ENCODE measurements at places on chromosomes 3 and 15.

DNA sequence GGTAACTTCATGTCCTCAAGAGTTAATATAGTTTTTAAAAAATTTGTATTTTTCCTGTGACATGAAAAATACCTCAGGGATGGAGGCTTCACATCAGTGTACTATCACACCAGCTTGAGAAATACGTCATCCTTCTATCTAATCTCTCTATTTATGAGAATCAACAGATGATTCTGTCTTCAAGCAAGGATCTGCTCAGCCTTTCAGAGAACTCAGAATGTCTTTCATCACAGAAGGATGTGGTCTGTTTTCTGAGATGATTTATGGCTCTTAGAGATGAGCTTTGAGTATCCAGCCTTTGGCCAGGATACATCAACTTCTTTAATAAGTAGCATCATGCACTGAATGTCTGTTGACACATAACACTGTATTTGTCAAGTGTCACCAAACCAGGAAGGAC lies 193.9 kb downstream of the DTWD1 start:
- no peak overlapping the region for H3K27ac ChIP-seq
- H3K36me3 ChIP-seq: no peaks in the 10 kb centered on the region
- no peak overlapping the region for H3K4me3 ChIP-seq
- DNase-seq: no peak

- peaks cover 3% of the 10 kb centered on the region for H3K36me3 ChIP-seq
- no peak for DNase-seq
- peaks cover 14% of the 10 kb centered on the region for H3K4me1 ChIP-seq
- H3K27me3 ChIP-seq: no peaks in the 10 kb centered on the region
- no peak overlapping the region for H3K4me3 ChIP-seq
- no peak overlapping the region for H3K27ac ChIP-seq
Observed at GRCh38 chr3:151431940-151432339, 28.9 kb downstream of the IGSF10 start.

DNA sequence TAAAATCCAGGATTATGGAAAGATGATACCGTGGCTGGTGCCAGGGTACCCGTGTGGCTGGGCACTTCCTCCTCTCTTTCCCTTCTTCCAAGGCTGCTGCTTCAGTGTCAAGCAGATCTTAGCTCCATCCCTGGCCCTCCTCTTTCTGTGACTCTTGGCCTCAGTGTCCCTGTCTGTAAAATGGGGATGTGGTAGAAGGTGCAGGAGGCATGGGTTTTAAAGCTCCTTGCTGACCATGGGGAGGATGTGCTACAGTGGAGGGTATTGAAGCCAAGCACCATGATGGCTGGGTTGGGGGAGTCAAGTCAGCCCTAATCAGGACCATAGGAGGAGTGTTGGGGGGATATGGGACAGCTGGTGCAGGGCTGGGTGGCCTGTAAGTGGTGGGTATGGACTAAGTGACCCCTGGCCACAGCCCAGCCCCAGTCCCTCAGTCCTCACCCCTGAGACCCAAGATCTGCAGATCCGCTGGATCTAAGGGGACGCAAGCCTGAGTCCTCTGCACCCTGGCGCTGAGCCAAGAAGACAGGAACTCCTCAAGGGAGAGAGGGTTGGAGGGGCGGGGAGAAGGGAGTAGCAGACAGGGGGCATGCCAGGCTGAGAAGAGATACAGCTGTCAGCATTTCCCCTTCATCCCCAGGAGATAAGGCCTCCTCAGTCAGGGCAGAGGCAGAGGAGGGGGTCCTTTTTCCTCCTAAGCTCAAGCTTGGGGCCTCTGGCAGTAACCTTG lies 12.0 kb downstream of the PTH1R start:
- no peak overlapping the region for H3K4me3 ChIP-seq
- peaks cover 25% of the 10 kb centered on the region for H3K4me1 ChIP-seq
- H3K27ac ChIP-seq: no peak overlapping the region

DNA sequence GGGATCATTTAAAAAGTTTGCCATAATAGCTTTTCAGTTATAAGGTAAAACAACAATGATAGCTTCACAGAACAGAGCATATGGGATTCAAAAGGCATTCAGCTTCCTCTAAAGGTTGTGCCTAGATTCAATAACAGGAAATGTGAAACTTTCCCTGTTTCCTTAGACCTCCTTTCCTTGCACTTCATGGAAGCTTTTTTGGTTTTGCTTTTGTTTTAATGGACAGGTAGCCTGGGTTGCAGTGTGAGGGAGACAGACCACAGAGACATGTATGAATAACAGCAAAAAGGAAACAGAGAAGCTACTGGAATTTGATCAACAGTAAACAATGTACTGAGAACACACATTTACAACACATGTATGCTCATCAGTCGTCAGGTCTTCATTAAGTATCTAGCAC lies 2.3 kb upstream of the TNFAIP8L3 start:
- peaks cover 2% of the 10 kb centered on the region for H3K27me3 ChIP-seq
- no peak for DNase-seq
- H3K36me3 ChIP-seq: no peaks in the 10 kb centered on the region
- H3K27ac ChIP-seq: peak overlapping the region; percentile 13
- peaks cover 21% of the 10 kb centered on the region for H3K4me1 ChIP-seq
- H3K4me3 ChIP-seq: no peak overlapping the region

- DNase-seq: no peak
- peaks cover 30% of the 10 kb centered on the region for H3K4me1 ChIP-seq
- H3K27me3 ChIP-seq: no peaks in the 10 kb centered on the region
- H3K4me3 ChIP-seq: no peak overlapping the region
- no peak overlapping the region for H3K27ac ChIP-seq
Observed at GRCh38 chr15:67508407-67508806, 12.5 kb upstream of the C15orf61 start.

GRCh38 chr15:25052191-25052999 lies 97.6 kb downstream of the SNRPN start:
- H3K27me3 ChIP-seq: no peaks in the 10 kb centered on the region
- H3K4me3 ChIP-seq: no peak overlapping the region
- H3K27ac ChIP-seq: no peak overlapping the region

DNA sequence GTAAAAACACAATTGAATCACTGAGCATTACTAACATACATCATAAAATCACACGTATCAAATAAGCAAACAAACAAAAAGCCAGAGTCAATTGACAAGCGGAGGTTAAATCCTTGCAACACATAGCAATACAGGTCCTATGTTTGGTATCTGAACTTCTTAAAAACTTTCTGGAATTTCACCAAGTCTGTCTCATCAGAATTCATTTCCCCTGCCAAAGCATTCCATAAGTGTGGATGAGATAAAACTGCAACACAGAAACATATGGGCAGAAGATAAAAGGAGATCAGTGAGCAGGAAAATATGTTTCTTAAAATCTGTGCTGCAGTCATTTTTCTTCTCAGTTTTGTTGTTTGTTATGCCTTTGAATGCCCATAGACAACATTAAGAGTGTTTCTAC lies 1155.5 kb downstream of the TBL1XR1 start:
- H3K27me3 ChIP-seq: no peaks in the 10 kb centered on the region
- no peak for DNase-seq
- H3K4me1 ChIP-seq: peaks cover 28% of the 10 kb centered on the region

DNA sequence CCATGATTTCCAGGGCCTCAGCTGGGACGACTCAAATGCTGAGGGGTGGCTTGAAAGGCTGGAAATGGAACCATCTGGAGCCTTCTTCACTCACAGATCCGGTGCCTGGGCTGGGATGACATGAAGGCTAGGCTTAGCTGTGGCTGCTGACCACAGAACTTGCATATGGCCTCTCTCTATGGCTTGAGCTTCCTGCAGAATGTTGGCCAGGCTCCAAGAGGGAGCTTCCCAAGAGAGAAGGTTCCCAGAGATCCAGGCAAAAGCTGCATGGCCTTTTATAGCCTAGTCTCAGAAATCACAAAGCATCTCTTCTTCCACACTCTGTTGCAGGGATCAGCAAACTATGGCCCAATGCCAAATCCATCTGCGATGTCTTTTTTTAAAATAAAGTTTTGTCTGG lies 44.8 kb downstream of the GATM start:
- no peak overlapping the region for H3K27ac ChIP-seq
- DNase-seq: no peak
- no peak overlapping the region for H3K4me3 ChIP-seq

DNA sequence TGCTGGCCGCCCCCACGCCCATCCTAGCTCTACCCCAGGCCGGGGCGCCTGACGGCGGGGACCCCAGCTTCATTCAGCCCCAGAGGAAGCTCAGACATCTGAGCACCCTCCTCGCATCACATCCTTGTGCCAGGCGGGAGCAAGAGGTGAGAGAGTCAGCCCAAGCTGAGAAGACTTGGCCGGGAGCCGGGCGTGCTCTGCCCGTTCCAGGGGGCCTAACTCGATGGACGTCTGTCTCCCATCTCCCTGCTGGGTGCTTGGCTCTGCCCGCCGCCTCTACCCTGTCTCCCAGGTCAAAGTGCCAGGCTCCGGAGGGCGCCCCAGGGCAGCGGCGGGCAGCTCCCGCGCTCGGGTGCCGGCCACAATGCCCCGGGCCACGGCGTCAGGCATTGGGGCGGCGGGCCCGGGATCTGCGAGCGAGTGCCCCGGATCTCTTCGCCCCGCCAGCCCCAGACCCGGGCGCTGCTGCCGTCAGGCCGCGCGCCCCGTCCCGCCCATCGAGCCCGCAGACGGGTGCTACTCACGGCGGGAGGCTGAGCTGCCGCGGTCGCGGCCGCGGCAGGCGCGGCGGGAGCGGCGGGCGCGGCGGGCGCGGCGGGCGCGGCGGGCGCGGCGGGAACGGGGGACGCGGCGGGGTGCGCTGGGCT lies 388 bp downstream of the DAPK2 start:
- peaks cover 17% of the 10 kb centered on the region for H3K4me1 ChIP-seq
- H3K4me3 ChIP-seq: peak overlapping the region; percentile 40
- no peak for DNase-seq
- peaks cover 2% of the 10 kb centered on the region for H3K27me3 ChIP-seq
- no peaks in the 10 kb centered on the region for H3K36me3 ChIP-seq

GRCh38 chr15:87582169-87582568 lies 674.4 kb downstream of the NTRK3 start:
- no peak for DNase-seq
- no peak overlapping the region for H3K27ac ChIP-seq
- no peaks in the 10 kb centered on the region for H3K4me1 ChIP-seq

- H3K4me1 ChIP-seq: peaks cover 13% of the 10 kb centered on the region
- H3K36me3 ChIP-seq: no peaks in the 10 kb centered on the region
- H3K27me3 ChIP-seq: no peaks in the 10 kb centered on the region
- no peak overlapping the region for H3K27ac ChIP-seq
- no peak overlapping the region for H3K4me3 ChIP-seq
- no peak for DNase-seq
Observed at GRCh38 chr15:65767895-65768294, 24.2 kb downstream of the DENND4A start.

DNA sequence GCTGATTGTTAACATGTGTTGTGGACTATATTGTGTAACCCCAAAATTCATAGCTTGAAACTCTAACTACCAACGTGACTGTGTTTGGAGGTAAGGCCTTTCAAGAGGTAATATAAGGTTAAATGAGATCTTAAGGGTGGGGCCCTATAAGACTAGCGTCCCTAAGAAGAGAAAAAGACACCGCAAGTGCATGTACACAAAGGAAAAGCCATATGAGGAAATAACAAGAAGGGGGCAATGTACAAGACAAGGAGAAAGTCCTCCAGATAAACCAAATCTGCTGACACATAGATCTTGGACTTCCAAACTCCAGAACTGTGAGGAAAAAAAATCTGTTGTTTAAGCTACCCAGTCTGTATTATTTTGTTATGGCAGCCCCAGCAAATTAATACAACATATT lies 8.6 kb downstream of the DMXL2 start:
- H3K36me3 ChIP-seq: no peaks in the 10 kb centered on the region
- peaks cover 1% of the 10 kb centered on the region for H3K4me1 ChIP-seq

DNA sequence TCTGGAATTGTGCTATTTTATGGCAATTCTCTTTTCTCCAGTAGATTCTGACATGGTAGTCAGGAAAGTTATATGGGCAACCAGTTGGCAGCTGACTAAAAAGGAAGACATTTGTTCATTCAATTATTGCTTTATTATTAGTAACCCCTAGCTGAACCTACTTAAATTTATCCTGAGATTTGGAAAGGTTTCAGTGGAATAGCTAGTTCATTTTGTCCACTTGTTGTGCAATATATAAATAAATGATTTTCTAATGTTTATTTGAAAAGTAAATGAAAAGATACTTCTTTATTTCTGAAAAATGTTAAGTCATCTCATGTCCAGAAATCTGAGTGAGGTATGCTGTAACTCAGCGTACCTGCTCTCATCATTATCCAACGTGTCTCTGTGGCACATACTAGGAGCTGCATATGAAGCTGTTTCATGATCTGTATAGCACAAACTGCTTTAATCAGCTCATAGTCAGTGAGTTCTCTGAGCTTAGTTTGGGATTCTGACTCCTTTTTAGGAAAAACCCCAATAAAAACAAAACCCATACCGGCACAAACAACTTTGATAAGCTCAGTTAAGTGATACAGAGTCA lies 35.9 kb downstream of the RARB start:
- no peaks in the 10 kb centered on the region for H3K36me3 ChIP-seq
- H3K27me3 ChIP-seq: no peaks in the 10 kb centered on the region
- no peak overlapping the region for H3K27ac ChIP-seq
- H3K4me3 ChIP-seq: no peak overlapping the region

GRCh38 chr3:190568036-190568435 lies 54.2 kb downstream of the IL1RAP start:
- no peak for DNase-seq
- peak overlapping the region; percentile 45 for H3K27ac ChIP-seq
- H3K4me3 ChIP-seq: no peak overlapping the region
- H3K4me1 ChIP-seq: peaks cover 53% of the 10 kb centered on the region
- H3K36me3 ChIP-seq: peaks cover 8% of the 10 kb centered on the region

DNA sequence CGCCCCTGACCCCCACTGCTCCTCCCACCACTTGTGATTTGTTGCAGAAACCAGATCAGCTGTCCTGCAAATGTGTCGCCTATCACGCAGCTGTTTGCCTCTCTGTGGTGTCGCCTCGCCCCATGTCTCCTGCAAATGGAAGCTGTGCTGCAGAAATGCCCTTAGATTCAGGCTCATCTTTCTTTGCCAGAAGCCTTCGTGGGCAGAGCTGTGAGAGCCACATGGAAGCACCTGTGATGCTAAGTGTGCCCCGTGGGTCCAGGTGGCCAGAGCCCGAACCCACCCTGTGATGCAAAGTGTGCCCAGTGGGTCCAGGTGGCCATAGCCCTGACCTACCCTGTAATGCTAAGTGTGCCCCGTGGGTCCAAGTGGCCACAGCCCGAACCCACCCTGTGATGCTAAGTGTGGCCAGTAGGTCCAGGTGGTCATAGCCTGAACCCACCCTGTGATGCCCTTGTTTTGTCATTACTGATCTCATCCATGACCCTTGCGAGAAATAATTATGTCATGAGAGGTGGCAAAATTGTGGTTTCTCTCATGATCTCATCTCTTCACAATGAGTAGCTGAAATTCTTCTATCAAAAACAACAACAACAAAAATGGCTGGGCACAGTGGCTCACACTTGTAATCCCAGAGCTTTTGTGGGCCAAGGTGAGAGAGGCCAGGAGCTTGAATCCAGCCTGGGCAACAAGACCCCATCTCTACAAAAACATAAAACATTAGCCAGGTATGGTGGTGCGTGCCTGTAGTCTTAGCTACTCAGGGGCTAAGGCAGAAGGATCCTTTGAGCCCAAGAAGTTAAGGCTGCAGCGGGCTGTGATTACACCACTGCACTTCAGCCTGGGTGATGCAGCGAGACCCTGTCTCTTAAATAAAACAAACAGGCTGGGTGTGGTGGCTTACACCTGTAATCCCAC lies 187.4 kb downstream of the GOLGA6L6 start:
- H3K27ac ChIP-seq: no peak overlapping the region
- H3K27me3 ChIP-seq: no peaks in the 10 kb centered on the region
- peaks cover 5% of the 10 kb centered on the region for H3K36me3 ChIP-seq

- H3K27ac ChIP-seq: no peak overlapping the region
- peaks cover 5% of the 10 kb centered on the region for H3K36me3 ChIP-seq
- H3K4me3 ChIP-seq: peak overlapping the region; percentile 56
- peaks cover 70% of the 10 kb centered on the region for H3K27me3 ChIP-seq
- no peak for DNase-seq
Observed at GRCh38 chr15:76342058-76342381, 5.4 kb downstream of the ISL2 start.

Data from chondrocyte (in vitro differentiated cells).